ENCODE measurements at places on chromosomes 12 and 14.

- no peak for DNase-seq
Observed at GRCh38 chr14:78367355-78367754, 197.2 kb downstream of the NRXN3 start.

- DNase-seq: no peak
Observed at GRCh38 chr12:51848841-51849735, 570 bp upstream of the FIGNL2 start.

DNA sequence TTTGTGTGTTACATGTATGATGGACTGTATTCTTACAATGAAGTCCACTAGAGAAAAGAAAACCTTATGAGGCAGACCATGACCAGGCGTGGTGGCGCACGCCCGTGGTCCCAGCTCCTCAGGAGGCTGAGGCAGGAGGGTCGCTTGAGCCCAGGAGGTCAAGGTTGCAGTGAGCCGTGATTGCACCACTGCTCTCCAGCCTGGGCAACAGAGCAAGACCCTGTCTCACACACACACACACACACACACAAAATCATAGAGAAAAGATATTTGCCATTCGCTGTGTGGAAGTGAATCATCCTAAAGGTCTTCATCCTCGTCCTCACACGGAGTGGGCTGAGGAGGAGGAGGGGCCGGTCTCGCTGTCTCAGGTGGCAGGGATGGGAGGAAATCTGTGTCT is 32.3 kb downstream of the LRCOL1 start:
- no peak for DNase-seq

DNA sequence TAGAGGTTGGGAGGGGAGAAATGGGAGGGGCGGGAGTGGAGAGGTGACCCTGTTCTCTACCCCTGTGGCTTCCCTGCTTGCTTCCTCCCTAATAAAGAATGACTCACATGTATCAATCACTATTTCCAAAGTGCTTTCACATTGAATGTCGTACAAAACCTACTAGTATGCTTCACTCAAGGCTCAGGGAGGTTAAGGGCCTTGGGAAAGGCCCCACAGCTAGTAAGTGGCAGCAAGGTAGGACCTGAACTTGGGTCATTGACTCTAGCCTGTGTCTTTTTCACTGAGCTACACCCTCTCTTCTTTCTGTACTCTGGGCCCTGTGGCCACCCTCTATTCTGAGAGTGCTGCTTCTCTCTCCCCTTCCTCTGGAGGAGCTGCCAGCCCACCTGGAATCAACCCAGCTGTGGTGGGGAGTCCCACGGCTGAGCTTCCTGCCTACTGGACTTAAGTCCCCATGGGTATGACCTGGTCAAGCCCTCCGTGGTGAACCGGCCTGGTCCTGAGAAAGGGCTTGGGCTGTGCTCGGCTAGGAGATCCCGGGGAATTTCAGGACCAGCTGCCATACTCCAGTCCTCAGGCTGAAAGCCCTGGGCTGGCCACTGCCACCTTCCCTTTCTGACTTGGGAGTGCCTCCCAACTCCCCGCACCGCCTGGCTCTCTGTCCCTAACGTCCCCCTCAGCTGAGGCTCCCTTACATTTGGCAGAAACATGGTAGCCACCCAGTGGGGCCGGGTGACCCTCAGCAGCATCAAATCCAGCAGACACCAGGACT is 13.0 kb downstream of the SLC48A1 start:
- peak; percentile 1 for DNase-seq
